ENCODE measurements at places on chromosomes 3 and 15.

GRCh38 chr3:149186219-149186618 lies 35.4 kb downstream of the CP start:
- DNase-seq: no peak

DNA sequence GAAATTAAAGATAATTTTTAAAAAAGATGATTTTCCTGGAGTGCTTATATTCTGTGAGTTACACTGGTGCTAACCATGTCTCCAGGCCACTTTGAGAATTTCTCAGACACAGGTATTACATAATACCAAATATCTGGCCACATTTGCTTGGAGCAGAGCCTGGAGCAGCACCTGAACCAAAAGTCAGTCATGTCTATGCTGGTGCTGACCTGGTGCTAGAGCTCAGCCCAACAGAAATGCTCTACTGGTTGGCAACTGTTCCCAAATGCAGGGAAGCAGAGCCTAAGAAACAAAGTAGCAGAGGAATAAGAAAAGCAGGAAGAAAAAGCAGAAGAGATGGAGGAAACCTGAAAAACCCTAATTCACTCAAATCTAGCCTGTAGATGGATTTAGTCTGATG lies 135.7 kb upstream of the SLC7A14 start:
- DNase-seq: no peak

DNA sequence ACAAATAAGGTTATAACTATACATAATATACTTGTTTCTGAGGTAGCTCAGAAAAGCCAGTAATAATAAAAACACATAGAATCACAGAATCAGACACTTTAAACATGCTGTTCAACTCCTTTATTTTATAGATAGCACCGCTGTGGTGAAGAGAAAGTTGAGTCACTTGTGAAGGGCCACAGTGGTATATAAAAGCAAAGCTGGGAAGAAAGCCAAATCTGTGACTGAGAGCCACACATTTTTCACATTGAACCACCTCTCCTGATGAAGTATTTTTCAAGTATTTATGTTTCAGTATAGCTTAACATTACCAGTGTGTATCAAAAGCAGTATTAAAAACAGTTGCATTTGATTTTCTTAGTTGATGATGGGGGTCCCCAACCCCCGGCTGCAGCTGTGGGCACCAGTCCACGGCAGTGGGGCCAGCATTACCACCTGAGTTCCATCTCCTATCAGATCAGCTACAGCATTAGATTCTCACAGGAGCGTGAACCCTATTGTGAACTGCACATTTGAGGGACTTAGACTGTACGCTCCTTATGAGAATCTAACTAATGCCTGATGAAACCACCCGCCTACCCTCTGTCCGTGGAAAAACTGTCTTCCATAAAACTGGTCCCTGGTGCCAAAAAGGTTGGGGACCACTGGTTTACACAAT lies 46.2 kb downstream of the TBL1XR1 start:
- DNase-seq: no peak

- no peak for DNase-seq
Observed at GRCh38 chr15:49831206-49831965, 210.5 kb downstream of the DTWD1 start.

GRCh38 chr3:156390846-156391245 lies 164.1 kb downstream of the SSR3 start:
- no peak for DNase-seq

DNA sequence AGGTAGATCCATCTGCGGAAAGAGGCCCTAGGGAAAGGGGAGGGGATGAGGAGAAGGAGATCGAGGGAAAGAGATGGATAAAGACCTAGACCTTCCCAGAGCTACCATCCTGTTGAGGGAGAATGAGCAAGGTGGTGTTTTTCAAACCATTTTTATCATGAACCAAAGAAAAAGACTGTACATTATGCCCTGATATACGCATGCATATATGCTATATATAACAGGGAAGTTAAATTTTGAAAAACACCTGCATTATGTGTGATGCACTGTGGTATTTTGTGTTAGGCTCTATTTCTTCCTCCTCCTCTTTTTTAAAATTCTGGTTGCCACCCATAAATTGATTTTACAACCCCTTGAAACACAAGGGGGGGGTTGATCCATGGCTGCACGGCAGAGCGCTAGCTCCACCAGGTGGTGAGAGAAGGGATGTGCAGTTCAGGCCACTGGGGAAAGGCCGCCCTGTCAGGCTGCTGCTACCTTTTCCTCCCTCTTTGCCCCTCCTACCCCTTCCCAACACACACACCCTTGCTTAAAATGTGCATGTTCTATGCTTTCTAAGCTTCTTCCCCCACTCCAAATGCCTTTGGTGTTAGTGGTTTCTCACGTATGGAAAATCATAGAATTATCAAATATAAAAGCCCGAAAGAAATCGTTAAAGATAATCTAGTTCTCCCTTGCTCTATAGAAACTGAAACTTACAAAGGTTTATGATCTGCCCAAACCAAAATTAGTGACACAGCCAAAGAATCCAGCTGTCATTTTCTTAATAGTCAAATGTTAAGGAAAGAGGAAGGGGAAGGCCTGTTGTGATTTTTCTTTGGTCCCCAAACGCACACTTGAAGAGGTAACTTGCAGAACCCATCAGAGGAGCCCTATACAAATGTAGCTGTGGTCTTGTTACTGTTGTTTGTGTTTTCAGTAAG lies 262.0 kb upstream of the UMPS start:
- DNase-seq: peak; percentile 84

GRCh38 chr3:162489853-162490252 lies 993.2 kb downstream of the OTOL1 start:
- peak; percentile 6 for DNase-seq

DNA sequence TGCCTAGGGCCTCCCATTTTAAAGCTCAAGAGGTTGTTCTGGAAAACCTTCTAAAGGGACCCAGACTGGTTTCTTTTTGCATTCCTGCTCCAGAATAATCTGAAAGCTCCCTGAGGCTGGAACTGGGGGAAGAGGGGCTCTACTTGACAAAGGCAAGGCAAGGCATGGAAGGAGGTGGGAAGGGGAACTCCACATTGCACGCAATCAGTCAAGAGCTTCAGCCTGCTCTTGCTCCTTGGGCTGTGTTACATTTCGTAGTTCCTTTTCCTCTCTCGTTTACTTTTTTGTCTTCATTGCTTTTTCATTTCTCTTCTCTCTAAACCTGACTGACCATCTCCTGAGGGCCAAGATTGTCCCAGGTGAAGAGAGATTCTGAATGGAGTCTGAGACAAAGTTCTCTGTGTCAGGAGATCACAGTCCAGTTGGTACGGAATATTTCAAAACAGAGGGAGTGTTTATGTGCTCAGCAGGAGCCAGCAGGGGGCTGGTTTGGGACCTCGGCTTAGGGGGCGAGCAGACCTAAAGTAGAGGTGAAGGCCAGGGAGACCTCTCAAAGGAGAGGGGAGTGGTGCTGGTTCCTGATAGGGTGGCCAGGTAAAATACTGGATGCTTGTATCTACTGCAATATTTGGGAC lies 6.0 kb upstream of the KCTD6 start:
- no peak for DNase-seq

GRCh38 chr15:27669641-27670040 lies 429.5 kb downstream of the OCA2 start:
- DNase-seq: no peak

- no peak for DNase-seq
Observed at GRCh38 chr3:135491491-135492205, 473.9 kb upstream of the PPP2R3A start.

- DNase-seq: no peak
Observed at GRCh38 chr3:11558918-11559815, 84.5 kb downstream of the VGLL4 start.

- DNase-seq: peak; percentile 68
Observed at GRCh38 chr15:78023865-78024518, 53.5 kb downstream of the TBC1D2B start.

DNA sequence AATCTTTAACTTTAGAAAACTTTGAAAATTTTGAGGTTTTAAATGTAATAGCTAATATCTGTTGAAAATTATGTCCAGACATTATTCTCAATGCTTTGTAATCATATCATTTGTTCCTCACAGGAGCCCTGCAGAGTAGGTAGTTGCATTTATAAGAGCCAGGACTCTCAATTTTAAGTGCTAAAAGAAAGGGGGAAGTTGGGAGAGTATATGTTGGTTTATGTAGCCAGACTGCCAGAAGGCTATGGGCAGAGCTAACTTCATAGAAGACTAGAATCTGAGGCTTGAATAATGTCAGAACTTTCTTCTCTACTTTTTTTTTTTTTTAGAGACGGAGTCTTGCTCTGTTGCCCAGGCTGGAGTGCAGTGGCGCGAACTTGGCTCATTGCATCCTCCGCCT lies 9.1 kb downstream of the VPS8 start:
- no peak for DNase-seq

GRCh38 chr15:94246016-94246415 lies 14.7 kb downstream of the MCTP2 start:
- no peak for DNase-seq

GRCh38 chr15:36359286-36359685 lies 220.1 kb upstream of the CDIN1 start:
- no peak for DNase-seq

GRCh38 chr3:24756101-24756888 lies 261.6 kb upstream of the THRB start:
- peak; percentile 37 for DNase-seq

DNA sequence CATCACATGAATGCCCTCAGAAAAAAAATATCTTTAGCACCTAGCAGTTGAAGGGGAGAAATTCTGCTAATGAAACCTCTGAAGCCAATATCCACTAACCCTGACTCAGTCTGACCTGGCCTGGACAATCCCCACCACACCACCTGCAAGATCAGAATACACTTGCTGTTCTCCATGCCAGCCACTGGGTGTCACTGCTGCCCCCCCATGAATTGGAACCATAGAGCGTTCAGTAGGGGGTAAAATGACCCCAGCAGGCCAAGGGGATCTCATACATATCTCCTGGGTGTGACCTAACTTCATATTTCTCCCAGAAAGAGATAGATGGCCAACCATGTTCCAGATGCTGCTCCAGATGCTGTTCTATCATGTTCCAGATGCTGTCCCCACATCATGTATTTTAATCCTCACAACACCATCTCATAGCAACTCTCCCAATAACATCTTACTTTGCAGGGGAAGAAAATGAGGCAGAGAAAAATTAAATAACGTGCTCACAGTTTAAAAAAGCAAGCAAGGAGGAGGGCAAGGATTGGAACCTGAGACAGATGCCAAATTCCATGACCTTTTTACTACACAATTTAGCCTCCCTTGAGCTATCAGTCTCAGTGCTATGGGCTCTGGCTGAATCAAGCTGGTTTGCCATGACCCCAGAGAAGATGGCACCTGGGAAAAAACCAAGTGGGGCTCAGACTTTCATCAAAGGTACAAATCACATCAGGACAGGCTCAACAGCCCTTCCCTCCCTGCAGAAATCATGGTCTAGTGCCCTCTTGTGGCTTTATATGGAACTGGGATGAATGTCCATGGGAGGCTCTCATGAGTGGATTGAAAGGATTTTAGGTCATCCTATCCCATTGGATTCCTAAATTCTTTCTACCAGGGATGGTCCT lies 12.4 kb downstream of the NTRK3 start:
- peak; percentile 70 for DNase-seq

GRCh38 chr3:197545571-197545970 lies 10.2 kb downstream of the BDH1 start:
- DNase-seq: no peak

DNA sequence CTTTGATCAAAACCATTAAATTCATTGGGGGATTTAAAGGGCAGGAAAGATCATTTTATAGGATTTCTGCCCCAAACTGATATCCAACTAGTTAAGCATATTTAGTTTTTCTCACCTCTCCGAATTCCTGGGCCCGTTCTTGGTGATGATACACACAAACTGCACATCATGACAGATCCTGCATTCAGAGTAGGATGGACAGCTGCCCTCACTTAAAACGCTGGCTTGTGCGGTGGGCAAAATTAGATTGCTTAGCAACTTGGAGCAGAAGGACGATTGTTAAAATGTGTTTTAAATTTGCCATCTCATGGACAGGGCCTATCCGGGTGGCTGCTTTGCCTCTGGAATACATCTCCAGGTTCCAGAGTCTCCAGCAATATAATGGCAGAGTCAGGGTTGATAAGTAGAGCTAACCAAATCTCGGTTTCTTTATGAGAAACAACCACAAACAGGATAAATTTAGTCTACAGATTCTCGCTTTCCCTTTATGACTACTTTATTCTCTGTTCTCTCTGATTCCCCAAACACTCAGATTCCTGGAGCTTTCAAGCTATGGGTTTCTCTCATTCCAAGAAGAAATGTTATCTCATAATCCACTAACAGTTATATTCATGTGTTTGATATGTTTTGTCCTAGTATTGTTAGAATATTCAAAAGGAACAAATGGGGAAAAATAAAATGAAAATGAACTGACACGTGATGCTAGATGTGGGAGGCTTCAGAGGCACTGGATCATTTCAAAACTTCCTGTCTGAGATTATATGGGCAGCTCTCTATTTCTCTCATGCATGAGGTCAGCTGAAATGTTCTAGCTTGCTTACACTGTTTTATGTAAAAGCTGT lies 1014.1 kb upstream of the SEMA6D start:
- no peak for DNase-seq

- DNase-seq: no peak
Observed at GRCh38 chr15:69804786-69805185, 292.9 kb downstream of the TLE3 start.

- DNase-seq: no peak
Observed at GRCh38 chr3:116671151-116671550, 38.4 kb upstream of the TUSC7 start.

- no peak for DNase-seq
Observed at GRCh38 chr15:91921843-91922198, 68.3 kb downstream of the SLCO3A1 start.

DNA sequence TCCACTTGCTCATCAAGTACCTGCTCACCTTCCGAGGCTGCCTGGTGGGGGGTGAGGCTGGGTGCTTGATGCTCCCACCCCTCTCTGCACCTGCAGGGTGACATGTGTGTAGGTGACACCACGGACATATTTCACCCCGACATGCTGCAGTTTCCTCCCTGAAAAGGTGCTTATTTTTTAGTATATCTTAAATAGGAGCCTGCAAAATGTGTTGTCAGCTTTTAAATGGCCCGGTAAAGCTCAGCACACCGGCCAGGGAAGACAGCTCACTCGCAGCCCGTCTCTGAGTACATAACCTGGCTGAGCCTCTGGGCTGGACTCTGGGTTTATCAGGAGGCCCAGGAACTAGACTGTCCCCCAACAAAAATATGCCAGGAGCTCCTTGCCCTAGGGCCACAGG lies 89.3 kb upstream of the LINGO1 start:
- no peak for DNase-seq

DNA sequence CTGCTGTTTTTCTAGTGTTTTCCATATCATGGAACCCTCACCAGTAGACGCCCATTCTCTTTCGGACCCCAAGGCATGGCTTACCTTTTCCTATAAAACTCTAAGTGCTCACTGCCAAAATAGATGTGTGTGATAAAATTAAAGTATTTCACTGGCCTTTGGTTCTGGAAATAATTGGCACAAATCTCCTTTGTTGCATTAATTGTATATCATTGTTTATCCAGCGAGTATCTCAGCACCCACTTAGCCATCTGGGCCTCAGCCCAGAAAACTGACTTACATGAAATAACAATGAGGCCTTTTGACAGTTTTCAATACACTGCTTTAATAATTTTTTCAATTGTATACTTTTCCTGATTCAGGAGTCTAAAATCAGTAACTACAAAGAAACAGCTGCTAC lies 105.1 kb downstream of the MECOM start:
- no peak for DNase-seq

- DNase-seq: no peak
Observed at GRCh38 chr3:82627733-82628132, 866.3 kb upstream of the GBE1 start.

Measured in eye (tissue), 1 donor.